Tibial artery (tissue), 4 donors: ENCODE measurements at places on chromosomes 11 and 22.

GRCh38 chr22:50687829-50688228 is 15.2 kb downstream of the SHANK3 start:
- DNase-seq = no peak

DNA sequence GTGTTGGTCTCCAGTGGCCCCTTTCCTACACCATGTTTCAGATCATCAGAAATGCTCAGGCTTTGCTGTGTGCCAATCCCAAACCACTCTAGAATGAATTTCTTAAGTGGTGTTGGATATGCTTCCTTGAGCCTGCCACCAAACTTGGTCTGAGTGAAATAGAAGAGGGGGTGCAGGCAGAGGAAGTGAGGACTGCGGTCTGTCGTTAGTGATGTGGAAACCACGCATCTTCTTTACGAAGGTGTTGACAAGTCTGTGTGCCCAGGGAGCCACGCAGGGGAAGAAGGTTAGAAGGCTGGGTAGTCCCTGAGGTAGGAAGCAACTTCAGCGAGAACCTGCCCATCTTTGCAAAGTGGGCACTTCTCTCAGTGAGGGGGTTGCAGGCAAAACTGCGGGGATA is 187.4 kb upstream of the NAV2 start:
- DNase-seq = no peak

DNA sequence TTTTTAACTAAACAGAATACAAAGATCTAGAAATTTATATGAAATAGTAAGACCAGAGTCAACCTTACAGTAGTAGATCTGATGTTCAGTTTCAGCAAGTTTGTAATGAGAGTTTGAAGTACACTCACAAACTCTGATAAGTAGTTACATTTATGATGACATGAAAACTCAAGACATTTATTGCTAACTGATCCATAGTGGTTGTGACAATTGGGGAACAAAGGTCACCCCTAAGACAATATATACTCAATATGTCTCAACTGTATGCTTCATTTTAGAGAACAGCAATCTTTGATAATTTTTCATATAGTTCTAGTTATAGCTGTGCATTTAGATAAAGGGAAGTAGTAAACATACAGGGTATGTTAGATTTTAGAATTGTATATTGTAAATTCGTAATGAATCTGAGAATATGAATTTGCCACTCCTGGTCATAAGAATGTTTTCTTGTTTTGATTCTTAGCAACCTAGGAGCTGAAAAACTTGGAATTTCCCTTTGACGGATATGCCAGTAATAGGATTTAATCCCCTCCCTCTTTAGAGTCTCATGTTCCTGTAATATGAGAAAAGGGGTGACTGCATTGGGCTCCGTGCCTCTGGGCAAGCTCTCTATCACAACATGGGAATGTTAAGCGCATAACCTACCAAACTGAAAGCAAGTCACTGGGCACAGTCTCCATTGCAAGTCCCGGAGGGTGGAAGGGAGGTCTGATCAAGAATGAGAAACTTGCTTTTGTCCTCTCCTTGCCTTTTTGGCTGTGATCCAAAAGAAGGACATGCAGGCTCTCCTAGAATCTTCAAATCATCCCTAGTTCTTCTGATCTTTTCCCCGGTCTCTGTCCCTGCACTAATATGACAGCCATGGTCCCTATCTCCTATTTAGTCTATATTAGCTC is 11.4 kb downstream of the OR10D3 start:
- peak; percentile 39 for DNase-seq

GRCh38 chr22:23132376-23133091 is 9.3 kb downstream of the RSPH14 start:
- no peak for DNase-seq

GRCh38 chr11:88402192-88402715 is 64.7 kb upstream of the CTSC start:
- no peak for DNase-seq

DNA sequence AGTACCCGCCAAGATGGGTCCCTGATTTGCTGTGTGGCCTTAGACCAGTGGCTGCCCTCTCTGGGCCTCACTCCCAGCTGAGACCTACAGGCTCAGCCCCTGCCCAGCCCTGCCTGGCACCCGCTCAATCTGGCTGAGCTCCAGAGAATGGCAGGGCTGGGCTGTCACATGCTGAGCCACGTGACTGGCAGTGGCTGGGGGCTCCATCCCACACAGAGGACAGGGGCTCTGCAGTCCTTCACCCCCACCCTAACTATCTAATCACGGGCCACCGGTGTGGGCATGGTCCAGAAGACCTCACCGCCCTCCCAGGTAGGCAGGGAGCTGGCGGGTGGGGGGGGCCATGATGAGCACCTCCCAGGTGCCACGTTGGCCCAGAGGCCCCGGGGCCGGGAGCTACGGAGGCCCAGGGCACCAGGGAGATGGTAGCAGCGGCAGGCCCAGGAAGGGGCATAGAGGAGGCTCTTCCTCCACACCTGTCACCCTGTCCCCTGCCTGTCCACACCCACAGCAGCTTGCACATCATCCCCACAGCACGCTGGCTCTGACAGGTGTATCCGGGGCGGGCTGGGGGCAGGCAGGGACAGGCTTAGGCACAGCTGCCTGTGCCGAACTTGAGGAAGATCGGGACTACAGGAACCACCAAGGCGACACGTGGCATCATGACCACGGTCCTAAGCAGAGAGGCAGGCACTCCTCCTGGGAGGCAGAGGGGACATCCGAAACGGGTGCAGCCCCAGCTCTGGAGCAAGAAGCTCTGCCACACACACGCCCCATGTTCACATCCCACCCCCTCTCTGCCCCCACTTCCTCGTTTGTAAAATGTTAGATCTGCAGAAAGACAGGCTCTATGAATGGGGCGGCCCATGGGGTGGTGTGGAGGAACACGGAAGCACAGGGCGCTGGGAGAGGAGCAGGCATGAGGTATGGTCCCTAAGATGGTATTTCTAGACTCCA is 1.5 kb upstream of the ALDH3B1 start:
- DNase-seq = peak; percentile 62

GRCh38 chr22:45608763-45609180 is 62.9 kb upstream of the ATXN10 start:
- no peak for DNase-seq

- no peak for DNase-seq
Measured at GRCh38 chr11:96331699-96332116, 11.3 kb downstream of the MAML2 start.

DNA sequence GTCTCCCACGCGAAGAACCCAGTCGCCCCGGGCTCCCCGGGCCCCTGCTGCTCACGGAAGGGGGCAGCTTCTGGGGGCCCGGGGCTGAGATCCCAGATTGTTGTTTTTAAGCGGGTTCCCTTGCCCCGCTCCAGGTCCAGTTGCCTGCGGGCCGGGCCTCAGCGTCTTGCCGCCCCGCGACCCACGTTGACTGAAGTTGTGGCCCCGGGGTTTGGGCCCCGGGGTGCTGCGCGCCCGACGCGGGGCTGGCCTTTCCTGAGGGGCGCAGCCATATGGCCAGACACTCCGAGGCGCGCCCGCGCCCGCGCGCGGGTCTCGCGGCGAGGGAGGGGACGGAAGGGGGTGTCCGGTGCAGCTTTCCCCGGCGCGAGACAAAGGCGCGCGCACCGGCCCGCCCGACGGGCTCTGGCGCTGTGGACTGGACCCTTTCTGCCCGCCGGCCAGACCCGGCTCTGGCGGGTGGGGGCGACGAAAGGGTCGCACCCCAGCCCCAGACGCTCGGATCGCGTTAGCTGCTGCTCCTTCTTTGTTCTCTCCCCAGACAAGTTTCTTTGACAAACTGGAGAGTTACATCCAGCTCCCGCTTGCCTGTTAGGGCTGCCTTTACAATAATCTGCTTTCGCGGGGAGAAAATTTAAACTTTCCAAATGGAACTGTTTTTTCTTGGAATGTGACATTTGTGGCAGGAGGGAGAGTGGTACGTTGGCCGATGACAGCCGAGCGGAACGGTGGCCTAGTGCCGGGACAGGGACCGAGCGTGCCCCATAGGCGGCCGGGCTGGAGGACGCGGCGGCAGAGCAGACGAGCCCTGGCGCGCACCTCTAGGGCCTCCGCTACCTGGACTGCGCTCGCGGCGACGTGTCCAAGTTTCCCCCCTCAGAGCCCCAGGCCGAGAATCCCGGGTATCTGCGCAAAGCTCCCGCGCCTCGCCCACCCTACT is 716 bp downstream of the AMOTL1 start:
- peak; percentile 76 for DNase-seq

DNA sequence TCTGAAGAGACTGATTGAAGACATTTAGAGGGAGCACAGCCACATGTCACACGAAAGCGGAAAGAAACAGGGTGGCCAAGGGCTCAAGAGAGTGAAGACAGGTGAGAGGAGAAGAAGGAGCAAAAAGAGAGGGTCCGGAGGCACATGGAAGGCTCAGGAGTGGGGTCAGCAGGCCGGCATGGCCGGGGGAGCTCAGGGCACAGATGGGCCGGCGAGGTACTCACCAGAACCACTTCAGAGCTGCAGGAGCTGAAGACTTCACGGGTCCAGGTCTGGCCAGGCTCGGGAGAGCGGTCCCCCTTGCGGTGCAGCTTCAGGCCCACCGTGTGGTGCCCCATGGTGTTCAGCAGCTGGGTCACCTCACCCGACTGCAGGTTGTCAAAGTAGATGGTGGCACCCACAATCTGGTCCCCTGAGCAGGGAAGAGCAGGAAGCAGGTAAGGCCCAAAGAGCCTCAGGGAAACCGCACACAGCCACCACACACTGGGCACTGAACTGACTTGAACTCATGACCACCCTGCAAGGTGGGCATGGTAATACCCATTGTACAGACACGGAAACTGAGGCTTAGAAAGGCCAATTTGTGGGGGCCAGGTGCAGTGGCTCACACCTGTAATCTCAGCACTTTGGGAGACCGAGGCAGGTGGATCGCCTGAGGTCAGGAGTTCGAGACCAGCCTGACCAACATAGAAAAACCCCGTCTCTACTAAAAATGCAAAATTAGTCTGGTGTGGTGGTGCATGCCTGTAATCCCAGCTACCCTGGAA is 11.6 kb downstream of the AHNAK start:
- no peak for DNase-seq

DNA sequence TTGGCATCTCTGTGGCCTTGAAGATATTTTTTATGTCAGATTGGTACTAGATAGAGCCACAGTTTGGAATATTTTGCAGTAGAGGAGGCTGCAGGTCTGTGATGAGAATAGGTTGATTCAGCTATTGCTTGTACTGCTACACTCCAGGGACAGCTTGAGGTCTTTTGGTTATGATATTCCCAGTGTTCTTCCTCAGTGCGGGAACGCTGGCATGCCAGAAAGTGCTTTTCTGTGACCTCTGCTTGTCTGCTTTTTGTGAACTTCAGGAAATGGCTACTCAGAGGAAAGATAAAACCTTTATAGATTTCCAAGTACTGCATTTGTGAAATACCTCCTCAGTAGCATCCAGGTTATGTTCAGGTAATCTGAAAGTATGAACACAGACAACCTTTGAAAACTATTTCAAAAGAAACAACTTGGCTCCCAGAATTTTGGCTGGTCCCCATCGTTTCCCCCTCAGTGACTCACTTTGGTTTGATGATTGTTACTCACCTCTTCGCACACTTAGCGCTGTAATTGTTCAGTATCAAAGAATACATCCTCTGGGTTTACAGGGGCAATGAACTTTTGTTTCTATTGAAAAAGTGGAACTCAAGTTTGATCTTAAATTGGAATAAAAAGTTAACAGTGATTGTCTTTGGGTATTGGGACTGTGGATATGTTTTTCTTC is 191.4 kb downstream of the HIPK3 start:
- no peak for DNase-seq

- DNase-seq = no peak
Measured at GRCh38 chr11:31160504-31161422, 208.8 kb downstream of the DCDC1 start.

- DNase-seq = peak; percentile 94
Measured at GRCh38 chr11:72831521-72832300, 17.5 kb downstream of the ATG16L2 start.
